Foreskin fibroblast (primary cell): ENCODE measurements at places on chromosomes 4 and X.

- peak; percentile 6 for DNase-seq
These were observed 28.0 kb downstream of the DMD start for GRCh38 chrX:33183361-33183760.

DNA sequence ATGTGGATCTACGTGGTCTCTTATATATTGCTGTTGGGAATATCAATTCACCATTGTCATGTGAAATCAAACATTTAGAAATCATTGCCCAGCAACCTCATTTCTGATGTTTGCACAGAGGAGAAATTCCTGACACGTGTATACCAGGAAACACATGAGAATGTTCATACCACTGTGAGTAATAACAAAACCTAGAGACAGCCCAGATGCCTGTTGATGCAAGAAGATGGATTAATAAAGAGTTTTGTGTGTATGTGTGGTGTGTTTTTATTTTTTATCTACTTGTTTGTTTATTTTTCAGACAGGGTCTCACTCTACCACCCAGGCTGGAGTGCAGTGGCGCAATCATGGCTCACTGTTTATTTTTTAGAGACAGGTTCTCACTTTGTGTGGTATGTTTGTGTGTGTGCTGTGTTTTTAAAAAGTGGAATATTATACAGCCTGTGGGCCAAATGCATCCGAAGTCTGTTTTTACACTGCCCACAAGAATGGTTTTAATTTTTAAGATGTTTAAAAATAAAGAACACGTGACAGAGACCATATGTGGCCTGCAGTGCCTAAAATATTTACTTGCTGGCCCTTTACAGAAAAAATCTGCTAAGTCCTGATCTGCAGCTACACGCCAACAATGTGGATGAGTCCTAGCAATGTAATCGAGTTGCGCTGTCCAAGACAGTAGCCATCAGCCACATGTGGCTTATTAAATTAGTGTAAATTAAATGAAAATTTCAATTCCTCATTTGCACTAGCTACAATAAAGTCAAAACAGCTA is 39.2 kb downstream of the TXLNG start:
- DNase-seq: peak; percentile 60

DNA sequence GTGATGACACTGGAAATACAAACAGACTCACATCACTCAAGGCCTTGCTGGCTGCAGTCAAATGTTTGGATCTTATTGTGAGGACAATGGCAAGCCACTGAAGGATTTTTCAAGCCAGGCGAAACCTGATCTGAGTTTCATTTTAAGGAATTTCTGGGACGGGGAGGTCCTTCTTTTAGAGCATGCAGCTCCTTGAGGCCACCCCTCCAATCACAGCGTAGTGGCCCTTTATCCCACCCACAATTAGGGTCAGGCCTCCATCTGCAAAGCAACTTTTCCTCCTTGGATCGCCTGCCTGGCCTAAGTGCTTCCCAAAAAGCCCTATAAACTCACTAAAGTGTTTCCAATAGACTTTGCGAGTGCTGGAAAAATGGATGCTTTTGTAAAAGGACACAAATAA is 115.5 kb downstream of the EFHC2 start:
- peak; percentile 47 for DNase-seq

DNA sequence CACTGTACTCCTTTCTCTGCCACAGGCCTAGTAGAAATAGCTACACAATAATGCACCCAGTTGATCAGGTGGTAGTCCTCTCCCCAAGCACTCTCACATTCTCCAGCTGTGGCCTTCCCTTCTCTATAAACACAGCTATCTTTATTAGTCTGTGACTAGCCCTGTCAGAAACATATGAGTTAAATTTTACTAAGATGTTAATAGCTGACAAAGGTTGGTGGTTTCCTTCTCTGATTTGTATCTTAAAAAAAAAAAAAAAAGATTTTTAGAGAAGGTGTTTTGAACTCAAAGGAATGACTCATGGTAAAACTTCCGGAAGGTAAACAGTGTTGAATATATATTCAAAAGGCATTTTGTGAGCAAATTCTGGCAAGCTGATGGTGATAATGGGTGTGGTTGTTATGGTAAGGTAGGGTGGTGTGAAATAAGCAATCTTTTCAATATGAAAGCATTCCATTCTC is 327.4 kb downstream of the PPP3CA start:
- DNase-seq: no peak

GRCh38 chr4:138588501-138588900 is 346.4 kb upstream of the SLC7A11 start:
- DNase-seq: no peak

GRCh38 chr4:38837849-38838248 is 18.8 kb downstream of the TLR6 start:
- DNase-seq: peak; percentile 26

GRCh38 chr4:158020734-158021346 is 152.0 kb downstream of the GASK1B start:
- peak; percentile 81 for DNase-seq
